ENCODE measurements at places on chromosomes 6 and 20.

- no peak for DNase-seq
These were observed 55.4 kb downstream of the CEP162 start for GRCh38 chr6:84172080-84172479.

DNA sequence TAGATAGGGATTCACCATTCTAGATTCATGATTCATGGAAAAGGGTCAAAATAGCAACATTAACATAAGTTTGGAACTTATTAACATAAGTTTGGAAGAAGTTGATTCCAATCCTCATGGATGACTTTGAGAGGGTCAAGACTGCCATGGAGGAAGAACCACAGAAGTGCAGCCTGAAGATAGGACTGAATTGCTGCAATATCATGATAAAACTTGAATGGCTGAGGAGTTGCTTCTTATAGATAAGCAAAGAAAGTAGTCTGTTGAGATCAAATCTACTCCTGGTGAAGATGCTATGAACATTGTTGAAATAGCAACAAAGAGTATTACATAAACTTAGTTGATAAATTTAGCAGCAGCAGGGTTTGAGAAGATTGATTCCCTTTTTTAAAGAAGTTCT, 62.2 kb downstream of the GMDS start:
- DNase-seq: no peak

DNA sequence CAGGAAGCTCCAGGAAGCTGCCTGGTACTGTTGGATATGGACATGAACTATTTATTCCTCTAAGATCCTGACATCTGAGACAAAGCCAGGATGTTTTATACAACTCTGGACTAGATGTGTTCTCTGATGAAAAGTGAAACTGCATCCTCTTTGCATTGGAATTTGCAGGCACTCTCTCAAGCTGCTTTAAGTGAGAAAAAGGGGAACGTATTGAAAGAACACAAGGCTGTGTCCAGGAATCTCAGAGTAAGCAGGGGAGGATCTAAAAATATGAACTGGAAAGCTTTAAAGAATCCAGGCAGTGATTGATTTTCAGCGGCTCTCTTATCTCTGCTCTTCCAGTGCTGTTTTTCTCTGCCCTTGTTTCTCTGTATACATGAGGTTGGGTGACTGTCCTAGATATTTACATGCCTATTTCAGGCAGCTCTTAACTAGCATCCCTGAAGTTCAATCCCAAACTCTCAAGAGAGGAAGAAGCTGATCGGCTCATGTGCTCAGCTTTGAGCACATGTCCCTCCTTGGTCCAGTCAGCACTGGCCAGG, 193.8 kb downstream of the PLCB4 start:
- DNase-seq: no peak

- peak; percentile 86 for DNase-seq
These were observed 65.2 kb downstream of the RIPOR3 start for GRCh38 chr20:50625986-50626677.

- no peak for DNase-seq
These were observed 7.3 kb downstream of the TRDN start for GRCh38 chr6:123629258-123629941.

GRCh38 chr20:39378776-39379175, 416.6 kb downstream of the DHX35 start:
- DNase-seq: no peak

Data from GM03348 (cell line).